ENCODE measurements at places on chromosomes 3 and 15.

DNA sequence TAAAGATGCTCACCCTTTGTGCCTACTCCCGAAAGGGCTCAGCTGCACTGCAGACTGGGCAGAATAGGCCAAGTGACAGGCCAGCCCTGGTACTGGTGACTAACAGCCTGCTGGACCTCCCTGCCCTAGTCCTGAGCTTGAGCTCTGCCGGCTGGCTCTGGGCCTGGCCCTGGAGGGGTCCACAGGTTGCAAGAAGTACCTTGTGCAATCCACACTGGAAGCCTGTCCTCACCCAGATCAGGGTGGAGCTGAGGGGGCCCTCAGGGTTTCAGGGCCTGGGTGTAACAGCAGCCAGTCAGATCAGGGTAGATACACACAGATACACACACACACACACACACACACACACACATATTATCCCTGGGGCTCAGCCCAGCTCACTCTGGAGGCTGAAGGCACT is 27.3 kb upstream of the PLA2G4D start:
- DNase-seq: no peak

GRCh38 chr3:28326458-28326926 is 22.0 kb upstream of the ZCWPW2 start:
- no peak for DNase-seq

GRCh38 chr3:35598804-35599203 is 40.5 kb upstream of the ARPP21 start:
- no peak for DNase-seq

DNA sequence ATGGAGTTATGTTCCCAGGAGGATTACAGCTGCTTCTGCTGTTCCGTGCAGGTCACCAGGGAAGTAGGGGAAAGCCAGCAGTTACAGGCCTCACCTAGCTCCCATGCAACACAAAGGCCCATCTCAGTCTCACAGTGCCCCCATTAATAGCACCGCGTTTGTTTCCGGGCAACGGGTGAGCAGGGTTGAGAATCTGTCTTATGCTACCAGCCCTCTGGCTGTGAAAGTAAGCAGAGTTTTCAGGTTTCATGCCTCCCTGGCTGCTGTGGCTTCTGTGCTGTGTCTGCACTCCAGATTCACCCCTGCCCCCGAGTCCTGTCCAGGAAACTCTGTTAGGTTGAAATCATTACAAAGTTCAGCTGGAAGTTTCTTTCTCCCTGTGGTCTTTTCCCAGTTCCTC is 254.4 kb upstream of the GPR149 start:
- DNase-seq: no peak
